COLO829 (cell line): ENCODE measurements at places on chromosomes 13 and 19.

GRCh38 chr13:26847281-26847680 is 86.7 kb upstream of the GPR12 start:
- no peak for DNase-seq

GRCh38 chr19:46513461-46514236 is 18.0 kb upstream of the PNMA8B start:
- peak; percentile 40 for DNase-seq

GRCh38 chr19:38650172-38650775 is 2.8 kb downstream of the ACTN4 start:
- DNase-seq: no peak

DNA sequence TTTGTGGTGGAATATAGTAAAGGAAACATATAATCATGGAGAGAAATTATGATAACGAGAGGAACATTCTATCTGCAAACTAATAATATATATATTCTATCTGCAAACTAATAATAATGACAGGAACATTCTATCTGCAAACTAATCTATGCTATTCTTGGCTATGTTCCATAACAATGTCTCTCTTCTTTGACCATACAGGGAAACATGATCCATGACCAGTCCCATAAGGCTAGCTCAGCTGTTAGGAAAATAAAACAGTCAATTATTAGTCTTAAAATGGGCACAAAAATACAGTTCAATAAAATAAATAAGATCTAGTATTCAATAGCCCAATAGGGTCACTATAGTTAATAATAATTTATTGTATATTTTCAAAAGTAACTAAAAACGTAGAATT is 707.8 kb upstream of the PCDH20 start:
- no peak for DNase-seq

GRCh38 chr13:77724092-77724491 is 26.6 kb downstream of the SLAIN1 start:
- no peak for DNase-seq

- no peak for DNase-seq
These were observed 65.9 kb upstream of the ADGRL1 start for GRCh38 chr19:14271840-14272239.

GRCh38 chr19:54302257-54302656 is 10.7 kb downstream of the LILRA5 start:
- no peak for DNase-seq

DNA sequence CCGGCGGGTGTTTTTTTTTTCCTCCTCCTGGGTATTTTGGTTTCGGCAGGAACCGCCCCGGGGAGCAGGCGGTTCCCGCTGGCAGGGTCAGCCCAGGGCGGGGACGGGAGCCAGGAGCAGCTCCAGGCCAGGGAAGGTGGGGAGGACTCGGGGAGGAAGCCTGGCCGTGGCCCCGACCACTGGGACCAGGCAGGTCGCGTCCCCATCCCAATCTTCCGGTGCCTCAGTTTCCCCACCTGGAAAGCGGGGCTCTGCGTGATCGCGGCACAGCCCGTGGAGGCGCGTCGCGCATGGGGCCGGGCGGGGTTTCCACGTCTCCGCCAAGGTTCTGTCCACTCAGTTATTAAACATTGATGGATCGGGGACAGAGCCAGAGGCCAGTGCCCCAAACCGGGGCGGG is 34.8 kb downstream of the IL12RB1 start:
- DNase-seq: no peak

- no peak for DNase-seq
These were observed 108.6 kb downstream of the LACC1 start for GRCh38 chr13:43988302-43988701.

DNA sequence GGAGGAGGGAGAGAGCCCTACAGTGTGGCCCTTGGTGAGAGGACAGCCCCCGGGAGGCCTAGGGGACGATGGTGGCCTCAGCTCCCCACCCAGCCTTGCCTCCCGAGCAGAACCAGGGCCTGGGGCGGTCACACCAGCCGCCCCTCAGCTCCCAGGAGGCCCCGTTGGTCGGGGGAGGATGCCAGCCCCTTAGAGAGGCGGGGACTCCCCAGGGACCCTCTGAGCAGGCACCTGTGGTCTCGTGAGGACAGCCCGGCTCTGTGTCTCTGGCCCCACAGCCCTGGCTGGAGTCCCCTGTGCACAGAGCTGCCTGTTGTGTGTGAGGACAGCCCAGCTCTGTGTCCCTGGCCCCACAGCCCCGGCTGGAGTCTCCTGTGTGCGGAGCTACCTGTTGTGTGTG is 158.8 kb downstream of the KDM4B start:
- DNase-seq: no peak

DNA sequence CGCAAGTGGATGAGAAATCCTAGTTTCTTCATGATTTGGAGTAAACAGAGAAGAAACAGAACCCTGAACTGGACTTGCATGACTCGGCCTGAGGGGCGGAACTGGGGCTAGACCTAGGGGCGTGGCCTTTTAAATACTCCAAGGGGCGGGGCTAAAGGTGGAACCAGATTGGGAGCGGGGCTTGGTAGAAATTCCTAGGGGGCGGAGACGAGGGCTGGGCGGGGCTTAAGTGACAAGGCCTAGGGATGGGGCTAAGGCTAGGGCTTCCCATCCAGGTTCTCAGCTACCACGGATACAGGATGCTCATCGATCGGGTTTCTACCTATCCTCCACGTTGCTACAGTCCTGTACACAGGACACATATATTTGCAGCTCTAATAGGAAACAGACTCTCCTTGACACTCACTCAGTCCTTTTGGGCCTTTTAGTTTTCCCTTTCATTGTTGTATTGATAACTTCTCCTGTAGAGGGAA is 372 bp upstream of the ZNF699 start:
- DNase-seq: peak; percentile 92

GRCh38 chr13:81498969-81499368 is 1158.0 kb upstream of the SPRY2 start:
- no peak for DNase-seq

GRCh38 chr19:15292847-15293582 is 39.3 kb downstream of the BRD4 start:
- no peak for DNase-seq

GRCh38 chr19:42330241-42330711 is 4.8 kb downstream of the MEGF8 start:
- DNase-seq: peak; percentile 67
